Kidney (tissue), 22 donors: ENCODE measurements at places on chromosomes 4 and X. TPM values are rescaled to one million over a fixed set of nuclear protein-coding genes. Genes with fewer than 3 reads are reported as not detected.

DNA sequence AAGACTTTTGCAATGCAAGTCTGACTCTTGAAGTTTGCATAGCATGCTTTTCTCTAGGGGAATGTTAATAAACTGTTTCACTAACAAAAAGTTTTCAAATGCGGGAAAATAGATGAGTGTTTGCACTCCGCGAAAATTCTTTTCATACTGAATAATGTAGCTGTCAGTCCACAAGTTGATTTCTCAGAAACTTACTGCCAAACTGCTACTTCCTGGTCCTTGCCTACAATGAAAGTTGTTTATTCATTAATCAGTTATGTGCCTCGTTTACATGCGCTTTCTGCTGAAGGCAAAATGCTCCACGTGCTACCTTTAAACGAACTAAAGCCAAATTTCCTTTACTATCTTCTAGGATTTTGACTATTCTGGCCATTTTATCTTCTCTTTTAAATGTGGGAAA, 166.2 kb downstream of the MAGEB17 start:
- DNase-seq: no peak

GRCh38 chr4:150305995-150306394, 227.8 kb downstream of the DCLK2 start:
- DNase-seq: no peak

The NEXMIF gene
- 6.0 TPM for total RNA-seq

- no peak for DNase-seq
Measured at GRCh38 chr4:138909587-138909986, 106.0 kb upstream of the NOCT start.

DNA sequence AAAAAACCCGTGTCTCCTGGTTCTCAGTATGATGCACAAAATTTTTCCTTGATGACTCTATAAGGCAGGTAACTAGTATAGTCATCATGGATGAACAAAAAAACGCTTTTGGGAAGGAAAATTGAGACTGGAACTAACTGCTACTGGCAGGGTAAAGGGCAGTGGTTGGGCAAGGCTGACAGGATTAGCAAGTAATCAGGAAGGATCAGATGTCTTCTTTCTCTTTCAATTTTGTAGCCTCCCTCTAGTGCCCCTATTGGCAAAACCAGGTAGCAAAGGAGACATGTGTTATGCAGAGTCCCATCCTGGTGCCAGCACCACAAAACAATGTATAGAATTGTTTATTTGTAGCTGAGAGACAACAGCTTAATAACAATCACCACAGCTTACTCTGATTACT, 12.8 kb upstream of the SLITRK4 start:
- peak; percentile 22 for DNase-seq

The XG gene
- 0.50 TPM for total RNA-seq

The HSPA4L gene
- 13.5 TPM for total RNA-seq

The AFF2 gene
- total RNA-seq: 5.7 TPM

The ADH7 gene
- total RNA-seq: not detected

DNA sequence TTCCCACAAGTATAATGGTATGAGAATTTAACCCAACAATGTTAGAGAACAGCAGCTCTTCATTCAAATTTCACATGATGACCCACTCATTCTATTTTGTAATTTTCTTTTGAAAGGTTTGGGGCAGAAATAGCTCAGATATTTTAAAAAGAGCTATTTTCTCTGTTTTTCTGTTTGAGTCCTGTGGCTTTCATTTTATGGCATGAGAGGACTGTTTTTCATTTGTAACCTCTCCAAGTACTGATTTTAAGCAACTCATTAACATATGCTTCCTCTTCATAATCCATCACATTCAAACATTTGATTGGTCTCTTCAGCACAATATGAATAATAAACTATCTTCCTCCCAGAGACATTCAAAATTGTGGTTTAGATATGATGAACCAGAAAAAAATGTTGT, 129.0 kb upstream of the TEX13A start:
- DNase-seq: no peak

The PITX2 gene
- total RNA-seq: 3.2 TPM

The MAP9 gene
- total RNA-seq: 20.1 TPM

The PGK1 gene
- 356 TPM for total RNA-seq

The FAM47A gene
- not detected for total RNA-seq

The GAGE2A gene
- total RNA-seq: not detected

The SMIM31 gene
- total RNA-seq: not detected

The CLNK gene
- total RNA-seq: 2.8 TPM

The NR0B1 gene
- 0.16 TPM for total RNA-seq

DNA sequence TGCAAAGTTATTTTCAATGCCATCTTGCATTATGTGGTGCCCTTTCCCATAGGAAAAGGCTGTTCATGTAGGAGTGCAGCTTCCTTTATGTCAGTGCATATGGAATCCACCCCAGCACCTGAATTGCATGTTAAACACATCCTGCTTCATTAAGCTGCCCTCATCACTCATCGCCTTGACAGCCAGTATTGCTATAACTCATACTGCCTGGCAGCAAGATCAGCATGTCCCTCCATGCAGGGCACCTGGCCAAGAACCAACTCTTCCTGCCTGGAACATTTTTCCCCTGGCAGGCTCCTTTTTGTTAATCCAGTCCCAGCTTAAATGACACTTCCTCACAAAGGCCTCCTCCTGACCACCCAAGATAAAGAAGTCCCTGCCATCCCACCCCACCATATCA, 23.5 kb upstream of the CA5B start:
- no peak for DNase-seq

The TMPRSS11B gene
- not detected for total RNA-seq

The TIMM17B gene
- 44.8 TPM for total RNA-seq

DNA sequence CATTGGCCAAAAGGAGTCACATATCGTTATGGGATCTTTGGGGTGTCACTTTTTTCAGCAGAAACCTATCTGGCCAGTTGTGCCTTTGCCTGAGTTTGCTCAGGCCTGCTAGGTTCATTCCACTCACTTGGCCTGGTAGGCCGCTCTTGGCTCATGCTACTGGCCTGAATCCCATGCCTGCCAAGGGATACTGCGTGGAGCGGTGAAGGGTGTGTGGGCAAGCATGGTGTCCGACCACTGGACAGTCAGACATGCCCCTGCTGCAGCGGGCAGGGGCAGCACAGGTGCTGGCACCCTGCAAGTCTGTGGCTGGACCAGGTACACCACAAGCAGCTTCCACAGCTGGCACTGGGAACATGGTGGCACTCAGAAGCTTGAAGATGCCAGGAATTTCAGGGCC, 11.3 kb upstream of the PPM1K start:
- DNase-seq: no peak
